ENCODE measurements at places on chromosomes 5 and 9.
A peak's percentile ranks its signal among the peaks of the same experiment; 100 is the strongest.

- no peak for DNase-seq
Measured at GRCh38 chr9:114695948-114696347, 14.0 kb upstream of the TEX48 start.

DNA sequence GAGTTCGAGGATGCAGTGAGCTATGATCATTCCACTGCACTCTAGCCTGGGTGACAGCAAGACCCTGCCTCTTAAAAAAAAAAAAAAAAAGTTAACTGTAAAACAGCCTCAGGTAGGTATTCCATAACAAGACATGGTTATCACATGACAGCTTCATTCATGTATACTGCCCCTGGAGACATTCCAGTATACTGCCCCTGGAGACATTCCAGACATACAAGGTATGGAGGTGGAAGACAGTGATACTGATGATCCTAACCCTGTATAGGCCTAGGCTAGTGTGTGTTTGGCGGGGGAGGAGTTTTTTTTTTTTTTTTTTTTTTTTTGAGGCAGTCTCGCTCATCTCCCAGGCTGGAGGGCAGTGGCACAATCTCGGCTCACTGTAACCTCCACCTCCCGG lies 105.5 kb downstream of the RICTOR start:
- no peak for DNase-seq

GRCh38 chr5:42798284-42799240 lies 13.1 kb downstream of the SELENOP start:
- DNase-seq = no peak

GRCh38 chr5:13187186-13187585 lies 757.3 kb downstream of the DNAH5 start:
- no peak for DNase-seq

DNA sequence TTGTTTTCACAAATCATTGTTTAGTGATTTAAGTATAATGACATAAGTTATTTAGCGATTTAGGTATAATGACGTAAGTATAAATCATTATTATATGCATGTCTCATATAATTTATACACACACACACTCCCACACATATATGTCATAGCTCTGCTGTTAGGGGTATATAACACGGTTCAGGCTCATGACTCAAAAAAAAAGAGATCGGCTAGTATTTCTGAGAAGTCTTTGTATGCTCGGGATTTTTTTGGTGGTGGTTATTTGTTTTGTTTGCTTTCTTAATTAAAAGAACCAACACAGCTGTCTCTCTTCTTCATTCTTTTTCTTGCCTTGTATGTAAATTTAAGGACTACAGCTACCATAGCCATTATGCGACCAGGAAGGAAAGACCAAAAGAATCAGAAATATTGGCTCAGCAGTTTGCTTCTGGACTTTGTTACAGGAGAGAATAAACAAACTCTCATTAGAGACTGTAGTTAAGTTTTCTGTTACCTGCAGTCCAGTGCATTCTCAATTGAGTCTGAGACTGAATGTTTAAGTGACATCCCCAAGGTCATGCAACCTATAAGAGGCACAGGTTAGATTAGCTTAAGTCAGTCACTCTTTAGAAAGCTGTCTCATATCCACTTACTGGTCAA lies 83.2 kb upstream of the NREP start:
- no peak for DNase-seq

DNA sequence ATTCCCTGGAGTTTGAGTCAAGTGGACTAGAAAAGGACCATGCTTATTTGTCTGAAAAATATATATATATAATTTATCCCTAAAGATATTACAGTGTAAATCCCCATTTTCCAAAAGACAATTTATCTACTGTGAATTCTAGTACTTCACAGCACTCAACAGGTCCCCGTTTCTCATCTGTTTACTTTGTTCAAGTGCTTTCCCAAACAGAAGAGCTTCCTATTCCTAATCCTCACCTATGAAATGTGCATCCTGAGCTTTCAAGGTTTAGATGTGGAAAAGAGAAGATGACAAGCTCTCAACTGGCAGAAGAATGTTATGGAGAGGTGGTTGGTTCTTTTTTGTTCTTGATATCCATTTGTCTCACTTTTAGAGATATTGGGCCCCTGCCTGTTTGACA lies 401.6 kb upstream of the ZNF608 start:
- DNase-seq = no peak

GRCh38 chr9:109939698-109940342 lies 159.8 kb downstream of the PALM2AKAP2 start:
- DNase-seq = no peak

DNA sequence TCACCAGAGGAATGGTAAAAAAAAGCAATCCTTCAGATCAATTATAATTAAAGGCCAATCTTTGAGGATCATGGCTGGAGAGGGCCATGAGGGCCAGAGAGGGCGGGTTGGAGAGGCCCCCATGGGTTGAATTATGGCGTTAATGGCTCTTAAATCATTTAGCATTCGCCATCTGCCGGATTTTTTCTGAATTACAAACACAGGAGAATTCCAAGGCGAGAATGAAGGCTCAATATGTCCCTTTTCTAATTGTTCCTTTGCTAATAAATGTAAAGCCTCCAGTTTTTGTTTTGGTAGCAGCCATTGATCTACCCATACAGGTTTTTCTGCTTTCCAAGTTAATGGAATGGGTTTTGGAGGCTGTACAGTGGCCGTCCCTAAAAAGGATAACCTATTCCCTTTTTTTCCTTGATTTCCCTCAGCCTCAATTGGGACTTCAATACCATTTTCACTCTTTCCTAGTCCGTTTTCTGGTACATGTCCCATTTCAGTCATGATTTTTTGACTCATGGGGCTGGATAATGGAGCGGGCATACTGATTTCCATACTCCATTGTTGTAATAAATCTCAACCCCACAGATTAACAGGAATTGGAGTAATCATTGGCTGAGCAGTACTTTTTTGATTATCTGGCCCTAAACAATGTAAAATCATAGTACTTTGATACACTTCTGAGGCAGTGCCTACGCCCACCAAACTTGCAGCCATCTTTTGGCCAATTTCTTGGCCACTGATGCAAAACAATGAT lies 6.7 kb upstream of the TMEM141 start:
- DNase-seq = no peak

GRCh38 chr9:36946653-36947052 lies 87.4 kb downstream of the PAX5 start:
- no peak for DNase-seq

GRCh38 chr9:38362852-38363588 lies 29.5 kb upstream of the ALDH1B1 start:
- peak; percentile 72 for DNase-seq

DNA sequence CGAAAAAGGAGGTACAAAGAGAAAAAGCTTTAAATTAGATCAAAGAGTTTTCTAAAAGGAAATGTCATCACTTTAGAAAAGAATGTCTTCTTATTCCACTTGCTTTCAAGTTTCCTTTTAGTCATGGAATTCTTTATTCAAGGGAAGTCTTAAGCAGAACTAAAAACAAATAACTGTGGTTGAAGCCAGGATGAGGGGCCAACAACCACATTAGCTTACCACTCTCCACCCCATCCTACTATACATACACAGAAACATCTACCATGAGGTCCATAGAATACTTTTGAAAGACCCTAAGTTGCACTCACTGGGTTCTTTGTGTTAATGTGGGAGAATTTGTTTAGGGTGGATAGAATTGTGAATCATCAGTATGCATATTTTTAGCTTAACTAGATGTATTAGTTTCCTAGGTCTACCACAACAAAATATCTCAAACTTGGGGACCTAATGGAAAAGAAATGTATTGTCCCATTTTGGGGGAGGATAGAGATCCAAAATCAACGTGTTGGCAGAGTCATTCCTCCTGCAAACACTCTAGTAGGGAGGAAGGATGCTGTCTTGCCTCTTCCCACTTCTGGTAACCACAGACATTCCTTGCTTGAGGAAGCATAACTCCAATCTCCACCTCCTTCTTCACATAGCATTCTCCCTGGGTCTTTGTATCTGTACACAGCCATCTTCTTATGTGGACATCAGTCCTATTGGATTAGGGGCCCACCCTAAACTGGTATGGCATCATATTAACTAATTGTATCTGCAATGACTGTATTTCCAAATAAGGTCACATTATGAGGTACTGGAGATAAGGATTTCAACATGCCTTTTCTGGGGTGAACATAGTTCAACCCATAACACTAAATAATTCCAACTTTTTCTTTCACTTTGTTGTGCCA lies 239.4 kb downstream of the LURAP1L start:
- no peak for DNase-seq

DNA sequence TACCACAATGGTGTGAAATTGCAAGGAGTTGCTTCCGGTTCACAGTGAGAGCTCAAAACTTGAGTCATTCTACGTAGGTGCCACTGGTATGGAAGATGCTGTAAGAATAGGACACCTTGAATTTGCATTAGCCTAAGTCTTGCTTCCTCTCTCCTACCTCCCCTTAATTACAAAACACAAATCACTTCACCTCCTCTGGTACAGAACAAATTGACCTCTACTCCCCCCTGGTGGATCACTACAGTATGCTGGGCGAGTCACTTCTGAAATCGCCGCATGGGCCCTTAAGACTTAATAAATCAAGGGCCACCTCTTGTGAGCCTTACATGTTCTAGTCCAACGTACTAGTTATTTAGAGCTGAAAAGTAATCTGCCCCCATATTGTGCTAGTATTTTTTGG lies 145.3 kb upstream of the SMARCA2 start:
- DNase-seq = no peak

DNA sequence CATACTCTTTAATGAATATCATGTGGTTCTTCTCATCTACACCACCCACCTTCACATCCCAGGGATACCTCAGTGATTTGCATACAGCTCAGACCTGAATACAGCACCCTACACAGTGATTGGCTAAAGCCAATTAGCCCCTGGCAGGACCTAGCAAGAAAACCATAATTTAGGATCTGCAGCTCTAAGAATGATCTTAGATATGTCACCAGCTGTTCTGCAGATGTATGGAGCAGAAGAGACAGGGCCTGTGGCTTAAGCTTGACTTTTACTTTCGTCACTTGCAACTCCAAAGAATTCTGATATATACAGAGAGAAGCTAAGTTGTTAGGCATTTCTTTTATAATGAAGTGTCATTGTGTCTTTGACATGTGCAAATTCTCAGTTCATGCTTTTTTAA lies 483.2 kb upstream of the C9orf72 start:
- no peak for DNase-seq

DNA sequence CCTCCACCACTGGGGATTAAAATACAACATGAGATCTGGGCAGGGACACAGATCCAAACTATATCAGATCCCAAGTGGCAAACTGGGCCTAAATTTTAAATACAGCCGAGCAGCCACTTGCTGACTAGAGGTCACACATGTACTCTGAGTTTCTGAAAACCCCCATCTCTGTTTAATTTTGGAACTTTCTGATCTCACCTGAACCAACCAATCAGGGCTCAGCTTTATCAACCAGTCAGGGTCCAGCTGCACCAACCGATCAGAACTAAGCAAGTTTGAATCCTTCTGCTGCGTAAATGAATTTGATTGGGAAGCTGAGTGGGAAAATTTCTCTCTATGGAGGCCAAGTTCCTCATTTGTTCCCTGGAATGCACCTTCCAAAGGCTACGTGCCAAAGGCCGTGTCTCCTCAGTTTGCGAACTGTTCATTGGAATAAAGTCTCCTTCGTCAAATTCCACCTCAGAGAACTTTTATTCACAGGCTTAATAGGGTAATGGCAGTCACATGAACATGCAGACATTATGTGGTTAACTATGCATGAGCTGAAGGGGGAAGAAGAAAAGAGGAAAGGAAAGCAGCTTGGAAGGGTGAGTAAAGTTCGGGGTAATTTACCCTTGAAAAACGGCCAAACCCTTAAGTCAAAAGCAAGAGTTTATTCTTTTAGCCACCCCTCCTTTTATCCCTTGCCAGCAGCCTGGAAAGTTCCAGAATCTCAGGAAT lies 3.7 kb downstream of the CD180 start:
- no peak for DNase-seq

GRCh38 chr5:52469835-52470234 lies 317.9 kb upstream of the ITGA1 start:
- DNase-seq = no peak

- DNase-seq = no peak
Measured at GRCh38 chr9:113578279-113578865, 114.8 kb downstream of the RGS3 start.

DNA sequence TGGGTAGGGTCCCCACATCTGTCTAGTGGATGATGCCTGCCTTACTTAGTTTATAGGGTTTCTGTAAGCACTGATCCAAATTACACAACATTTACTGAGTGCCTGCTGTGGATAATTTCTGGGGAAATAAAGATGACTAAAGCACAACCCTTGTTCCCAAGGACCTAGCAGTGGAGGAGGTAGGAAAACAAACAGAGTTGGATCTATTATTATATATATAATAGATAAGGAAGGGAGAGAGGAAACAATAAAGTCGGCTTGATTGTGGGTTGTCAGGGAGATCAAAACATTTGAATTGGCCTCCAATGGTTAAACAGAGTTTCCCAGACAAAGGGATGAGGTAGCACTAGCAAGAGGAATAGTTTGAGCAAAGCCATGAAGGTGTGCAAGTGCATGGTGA lies 14.0 kb downstream of the IL33 start:
- no peak for DNase-seq

GRCh38 chr9:34928921-34929320 lies 29.2 kb upstream of the PHF24 start:
- no peak for DNase-seq

DNA sequence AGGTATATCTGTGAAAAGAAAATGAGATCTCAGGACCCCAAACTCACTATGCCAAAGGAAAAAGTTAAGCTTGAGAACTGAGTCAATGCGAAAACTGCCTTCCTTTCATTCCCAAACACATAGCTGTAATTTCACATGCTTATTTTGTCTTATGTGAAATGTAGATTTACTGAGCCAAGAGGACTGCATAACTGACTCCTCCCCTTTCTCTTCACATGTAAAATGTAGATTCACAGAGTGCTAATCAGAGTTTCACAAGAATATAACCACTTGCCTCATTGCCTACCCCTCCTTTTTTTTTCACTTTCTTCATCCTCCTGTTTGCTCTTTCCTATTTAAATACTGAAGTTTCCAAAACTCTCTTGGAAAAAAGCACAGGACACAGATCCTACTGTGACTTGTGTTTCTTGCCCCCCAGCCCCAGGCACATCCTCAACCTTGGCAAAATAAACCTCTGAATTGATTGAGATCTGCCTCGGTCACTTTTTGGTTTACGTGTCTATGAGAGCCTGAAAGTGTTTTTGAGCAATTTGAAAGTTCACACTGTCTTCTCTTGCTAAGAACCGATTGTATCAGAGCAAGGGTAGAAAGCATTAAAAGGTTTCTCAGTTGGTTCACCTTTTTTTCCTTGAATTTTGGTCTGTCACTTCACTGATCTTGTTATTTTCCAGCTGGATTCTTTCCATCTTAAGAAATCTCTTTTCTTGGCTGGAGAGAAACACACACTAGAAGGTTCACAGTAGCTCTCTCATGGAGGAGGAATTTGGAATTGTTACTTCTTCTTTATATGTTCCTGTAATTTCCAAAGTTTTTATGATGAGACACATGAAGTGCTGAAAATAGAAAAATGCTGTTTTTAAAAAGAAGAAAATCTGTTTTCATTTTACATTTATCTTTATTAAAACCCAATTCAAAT lies 44.8 kb upstream of the SNAPC3 start:
- no peak for DNase-seq

- DNase-seq = no peak
Measured at GRCh38 chr9:38338342-38339018, 54.0 kb upstream of the ALDH1B1 start.

- no peak for DNase-seq
Measured at GRCh38 chr5:93189707-93190120, 391.3 kb downstream of the NR2F1-AS1 start.
